ENCODE measurements at places on chromosomes 1 and 21. TPM values are rescaled to one million over a fixed set of nuclear protein-coding genes. Genes with fewer than 3 reads are reported as not detected.

SMCP gene
- not detected for total RNA-seq

CAMK2N1 gene
- 2.8 TPM for total RNA-seq

AKR7A3 gene
- 0.28 TPM for total RNA-seq

DFFA gene
- total RNA-seq = 69.6 TPM

LCE1F gene
- total RNA-seq = not detected

HDAC1 gene
- 146 TPM for total RNA-seq

CDA gene
- 0.66 TPM for total RNA-seq

MASP2 gene
- 0.09 TPM for total RNA-seq

TNNT2 gene
- not detected for total RNA-seq

RHOC gene
- 976 TPM for total RNA-seq

CLDN8 gene
- not detected for total RNA-seq

MXRA8 gene
- total RNA-seq = 0.63 TPM

TMPRSS2 gene
- total RNA-seq = not detected

Measured in endothelial cell of coronary artery (primary cell).